ENCODE measurements at places on chromosomes 4 and X.

- DNase-seq = no peak
Observed at GRCh38 chr4:3179126-3179706, 69.7 kb upstream of the MSANTD1 start.

- no peak for DNase-seq
Observed at GRCh38 chrX:50707405-50707804, 106.6 kb downstream of the SHROOM4 start.

DNA sequence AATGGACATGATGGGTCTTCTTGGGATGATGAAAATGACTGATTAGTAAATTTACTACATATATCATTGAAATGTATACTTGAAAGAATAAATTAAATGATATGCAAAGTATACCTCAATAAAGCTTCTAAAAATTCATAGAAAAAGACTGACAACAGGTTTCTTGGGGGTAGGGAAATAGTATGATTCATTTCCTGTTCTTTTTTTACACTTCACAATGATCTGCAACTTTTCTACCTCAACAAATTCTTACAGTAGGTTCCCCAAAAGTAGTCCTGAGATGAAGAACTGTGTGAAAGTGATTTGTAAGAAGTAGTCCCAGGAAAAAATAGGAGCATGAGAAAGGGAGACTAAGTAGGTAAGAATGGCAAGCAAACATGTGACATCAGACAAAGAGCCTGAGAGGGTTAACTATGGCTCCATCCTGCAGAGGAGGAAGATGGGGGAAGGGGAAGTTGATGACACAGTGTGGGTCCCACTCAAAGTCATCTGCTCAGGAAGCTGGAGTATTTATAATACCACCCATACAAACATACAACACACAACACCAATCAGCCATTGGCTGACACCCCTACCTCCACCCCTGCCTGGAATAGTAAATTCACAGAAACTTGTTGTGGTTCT lies 73.9 kb downstream of the ARHGAP6 start:
- DNase-seq = no peak

GRCh38 chr4:41209187-41209586 lies 5.2 kb downstream of the APBB2 start:
- no peak for DNase-seq

- no peak for DNase-seq
Observed at GRCh38 chrX:148024425-148025148, 43.5 kb downstream of the FMR1NB start.

GRCh38 chrX:139211568-139212182 lies 318.9 kb upstream of the F9 start:
- DNase-seq = no peak

DNA sequence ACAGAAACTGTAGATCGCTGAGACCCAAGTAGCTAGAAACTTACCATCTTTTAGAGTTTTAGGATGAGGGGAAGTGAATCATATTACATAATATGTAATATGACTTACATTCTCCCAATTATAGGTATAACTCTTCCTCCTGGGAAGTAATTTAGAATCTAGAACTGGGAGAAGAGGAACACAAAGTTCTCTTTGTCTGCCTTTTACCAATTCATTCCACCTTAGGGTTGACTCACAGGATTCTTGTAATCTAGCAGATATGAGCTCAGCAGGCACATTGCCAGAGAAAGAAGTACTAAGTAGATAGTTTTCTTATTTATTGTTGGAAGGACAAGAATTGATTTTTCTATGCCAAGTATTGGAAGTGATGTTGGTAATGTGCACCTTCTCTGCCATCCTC lies 58.0 kb upstream of the CCSER1 start:
- DNase-seq = no peak
